ENCODE measurements at places on chromosomes 4 and X. TPM values are rescaled to one million over a fixed set of nuclear protein-coding genes. Genes with fewer than 3 reads are reported as not detected.

- DNase-seq = no peak
These were observed 266.6 kb upstream of the TAPT1 start for GRCh38 chr4:16492872-16493271.

GRCh38 chr4:165384598-165384997 lies 5.8 kb downstream of the CPE start:
- DNase-seq = no peak

Gene FGF13
- polyA plus RNA-seq = 0.49 TPM

Gene CDS1
- polyA plus RNA-seq = 2.7 TPM
